H1 (cell line): ENCODE measurements at places on chromosomes 11 and 22. TPM values are rescaled to one million over a fixed set of nuclear protein-coding genes. Genes with fewer than 3 reads are reported as not detected.

DNA sequence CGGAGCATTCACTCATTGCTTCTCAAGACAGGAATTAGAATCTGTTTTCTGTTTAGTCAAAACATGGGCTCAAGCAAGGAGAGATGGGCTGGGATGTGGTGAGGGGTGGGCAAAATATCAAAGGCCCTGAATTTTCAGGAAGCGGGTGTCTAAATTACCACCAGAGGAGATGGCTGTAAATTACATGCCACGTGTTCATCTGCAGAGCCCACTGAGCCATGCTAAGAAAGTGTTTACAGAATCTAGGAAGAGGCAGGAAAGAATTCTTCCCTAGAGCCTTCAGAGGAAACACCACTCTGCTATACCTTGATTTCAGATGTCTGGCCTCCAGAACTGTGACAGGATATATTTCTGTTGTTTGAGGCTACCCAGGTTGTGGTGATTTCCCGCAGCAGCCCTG, 46.1 kb downstream of the CLMP start:
- DNase-seq = no peak

Gene KRTAP5-10
- not detected in 2 replicates for total RNA-seq

- DNase-seq = no peak
These were observed 8.3 kb downstream of the CLCF1 start for GRCh38 chr11:67364783-67365722.

Gene SLC1A2
- total RNA-seq = 1.2 and 1.4 TPM in 2 replicates

DNA sequence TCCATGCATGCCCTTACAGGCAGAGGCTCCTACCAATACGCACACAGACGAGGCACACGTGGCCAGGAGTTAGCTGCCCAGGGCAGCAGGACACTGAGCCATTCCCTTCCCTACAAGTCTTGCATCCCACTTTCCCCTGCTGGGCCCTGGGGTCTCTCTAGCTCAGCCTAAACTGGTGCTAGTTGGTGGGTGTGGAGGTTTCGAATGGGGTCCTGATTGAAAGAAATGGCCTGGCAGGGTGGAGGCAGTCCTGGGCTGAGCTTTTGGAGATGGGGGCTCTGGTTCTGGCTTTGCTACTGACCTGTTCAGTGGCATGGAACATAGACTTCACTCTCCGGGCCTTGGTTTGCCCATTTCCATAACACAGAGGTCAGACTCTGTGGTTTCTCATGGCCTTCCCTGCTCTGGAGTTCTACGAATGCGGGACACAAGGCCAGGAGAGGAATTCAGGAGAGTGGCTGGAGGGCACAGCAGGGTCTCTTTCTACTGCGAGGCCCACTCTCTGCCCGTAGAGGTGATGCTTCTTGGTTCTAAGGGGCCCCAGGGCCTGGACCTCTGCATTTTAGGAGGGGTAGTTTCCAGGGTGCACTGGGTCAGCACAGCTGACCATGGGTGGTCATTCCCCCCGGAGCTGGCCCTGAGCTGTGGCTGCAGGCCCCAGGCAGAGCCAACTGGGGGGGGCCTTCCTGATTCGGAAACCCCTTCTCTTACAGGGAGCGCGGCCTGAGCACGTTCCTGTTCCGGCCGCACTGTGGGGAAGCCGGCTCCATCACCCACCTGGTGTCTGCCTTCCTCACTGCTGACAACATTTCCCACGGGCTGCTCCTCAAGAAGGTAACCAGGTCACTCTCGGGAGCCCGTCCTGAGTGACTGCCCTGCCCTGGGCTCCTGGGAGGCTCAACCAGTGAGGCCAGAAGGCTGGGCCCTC, 40.0 kb downstream of the RNF141 start:
- no peak for DNase-seq

Gene UBXN1
- total RNA-seq = 104 and 114 TPM in 2 replicates

Gene P2RX3
- total RNA-seq = 0.29 and 0.47 TPM in 2 replicates

DNA sequence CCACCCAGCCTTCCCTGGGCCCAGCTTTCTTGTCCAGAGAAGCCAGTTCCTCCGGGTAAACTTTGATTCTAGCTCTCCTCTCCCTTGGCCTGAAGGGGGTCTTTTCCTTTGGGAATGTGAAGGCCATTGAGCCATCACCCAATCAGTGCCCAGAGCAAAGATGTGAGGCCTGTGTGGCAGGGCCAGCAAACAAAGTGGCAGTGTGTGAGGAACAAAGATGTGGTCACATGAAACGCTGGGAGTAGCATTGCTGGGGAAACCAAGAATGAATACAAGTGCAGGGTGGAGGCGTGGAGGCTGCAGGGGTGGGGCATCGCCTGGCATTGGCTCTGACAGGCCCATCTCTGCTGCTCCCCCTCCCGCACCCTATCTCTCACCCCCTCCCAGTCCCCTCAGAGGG, 91.9 kb upstream of the BID start:
- DNase-seq = no peak

- DNase-seq = no peak
These were observed 152.9 kb downstream of the SNX19 start for GRCh38 chr11:130763087-130763980.

GRCh38 chr11:99320769-99321290, 300.1 kb downstream of the CNTN5 start:
- DNase-seq = no peak

- no peak for DNase-seq
These were observed 38.7 kb upstream of the SWAP70 start for GRCh38 chr11:9625162-9625561.

DNA sequence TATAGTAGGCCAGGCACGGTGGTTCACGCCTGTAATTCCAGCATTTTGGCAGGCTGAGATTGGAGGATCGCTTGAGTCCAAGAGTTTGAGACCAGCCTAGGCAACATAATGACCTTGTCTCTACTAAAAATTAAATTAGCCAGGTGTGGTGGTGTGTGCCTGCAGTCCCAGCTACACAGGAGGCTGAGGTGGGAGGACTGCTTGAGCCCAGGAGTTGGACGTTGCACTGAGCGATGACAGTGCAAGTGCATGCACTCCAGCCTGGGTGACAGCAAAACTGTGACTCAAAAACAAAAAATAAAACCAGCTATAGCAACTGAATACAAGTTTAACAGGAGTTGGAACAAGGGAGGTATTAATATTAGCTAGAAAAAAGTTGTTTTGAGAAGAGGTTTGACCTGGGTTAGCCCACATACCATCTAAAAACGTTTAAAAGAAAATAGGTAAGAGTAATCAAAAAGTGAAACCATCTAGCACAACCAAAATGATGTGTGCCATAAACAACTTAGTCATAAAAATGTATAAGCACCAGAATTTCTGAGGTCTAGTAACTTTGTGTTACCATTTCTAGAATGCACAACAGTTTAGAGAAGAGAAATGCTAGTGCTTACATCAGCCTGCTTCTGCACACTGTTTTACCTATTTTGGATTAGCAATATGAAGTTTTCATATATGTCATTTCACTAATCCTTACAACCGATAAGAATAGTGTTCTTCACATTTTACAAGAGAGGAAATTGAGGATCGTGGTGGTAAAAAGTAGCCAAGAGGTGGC, 26.5 kb downstream of the NARS2 start:
- DNase-seq = no peak

- DNase-seq = no peak
These were observed 11.9 kb downstream of the C11orf21 start for GRCh38 chr11:2289859-2290258.

DNA sequence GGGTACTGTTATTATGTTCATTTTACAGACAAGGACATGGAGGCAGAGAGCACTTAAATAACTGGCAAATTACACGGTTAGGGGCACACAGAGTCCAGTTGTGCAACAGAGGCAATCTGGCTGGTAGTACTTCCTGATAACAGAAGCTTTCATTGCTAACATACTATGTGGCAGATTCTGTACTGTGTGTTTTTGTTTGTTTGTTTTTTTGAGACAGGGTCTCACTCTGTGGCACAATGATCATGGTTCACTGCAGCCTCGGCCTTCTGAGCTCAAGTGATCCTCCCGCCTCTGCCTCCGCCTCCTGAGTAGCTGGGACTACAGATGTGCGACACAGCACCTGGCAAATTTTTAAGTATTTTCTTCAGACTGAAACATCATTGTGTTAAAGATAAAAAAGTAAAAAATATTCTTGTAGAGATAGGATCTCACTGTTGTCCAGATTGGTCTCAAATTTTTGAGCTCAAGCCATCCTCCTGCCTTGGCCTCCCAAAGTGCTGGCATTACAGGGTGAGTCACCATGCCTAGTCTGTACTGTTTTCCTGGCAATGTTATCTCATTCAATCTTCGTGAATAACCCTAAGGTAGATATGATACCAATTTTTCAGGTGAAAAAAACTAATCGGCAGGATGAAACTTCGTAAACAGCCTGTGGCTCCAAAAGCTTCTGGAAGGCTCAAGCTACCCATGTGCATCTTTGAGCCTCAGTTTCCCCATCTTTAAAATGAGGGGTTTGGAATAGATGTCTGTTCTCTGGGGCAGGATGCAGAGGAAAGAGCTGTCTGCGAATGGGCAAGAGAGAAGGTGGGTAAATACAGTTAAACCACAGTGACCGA, 921 bp upstream of the NUCB2 start:
- DNase-seq = no peak

GRCh38 chr22:50058906-50059880, 1.1 kb upstream of the TTLL8 start:
- peak; percentile 27 for DNase-seq
